Activated naive CD4-positive, alpha-beta T cell (primary cell): ENCODE measurements at places on chromosomes 16 and 17.

GRCh38 chr16:49281480-49281842 is at the start of gene CBLN1:
TSS of gene CBLN1 (minus strand) at chr16:49281838. CDS start at chr16:49281465, 373 bp downstream.
- DNase-seq: no peak

DNA sequence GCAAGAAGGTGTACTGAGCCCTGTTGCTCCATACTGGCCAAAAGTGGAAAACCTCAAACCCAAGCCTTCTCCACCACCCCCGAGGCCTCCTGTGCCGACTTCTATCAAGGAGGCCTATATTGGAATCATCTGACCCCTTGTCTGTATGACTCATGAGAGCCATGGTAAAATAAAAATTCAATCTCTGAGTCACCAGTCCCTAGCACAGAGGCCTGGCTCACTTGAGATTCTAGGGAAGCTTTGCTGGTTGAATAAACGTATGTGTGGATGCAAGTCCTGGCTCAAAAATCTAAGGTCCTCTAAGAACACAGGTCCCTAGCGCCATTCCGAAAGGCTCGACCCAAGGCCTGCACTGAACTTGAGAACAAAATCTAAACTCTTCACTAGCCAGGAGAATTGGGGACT is 15.0 kb downstream of the NSMCE1 start:
- DNase-seq: no peak

GRCh38 chr17:9644910-9645751 is at the start of gene USP43:
TSS of gene USP43 (plus strand) at chr17:9645517. CDS start at chr17:9645633, 116 bp downstream.
- DNase-seq: no peak

DNA sequence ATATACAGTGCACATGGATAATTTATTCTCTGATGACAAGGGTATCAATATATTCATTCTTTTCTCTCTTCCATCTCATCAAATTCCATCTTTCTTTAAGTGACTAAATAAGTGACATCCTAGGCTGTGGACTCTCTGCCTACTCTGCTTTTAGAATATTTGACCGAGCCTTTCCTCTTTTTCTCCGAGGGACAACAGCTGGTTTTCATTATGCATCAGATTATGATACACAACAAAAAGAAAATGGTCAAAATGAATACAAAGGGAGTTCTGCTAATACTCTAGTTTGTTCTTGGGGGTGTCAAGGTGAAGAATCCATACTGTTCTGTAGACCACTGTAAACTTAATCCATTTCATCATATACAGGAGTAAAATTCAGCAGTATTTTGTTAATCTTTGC is 942.6 kb downstream of the KCNJ2 start:
- DNase-seq: no peak

DNA sequence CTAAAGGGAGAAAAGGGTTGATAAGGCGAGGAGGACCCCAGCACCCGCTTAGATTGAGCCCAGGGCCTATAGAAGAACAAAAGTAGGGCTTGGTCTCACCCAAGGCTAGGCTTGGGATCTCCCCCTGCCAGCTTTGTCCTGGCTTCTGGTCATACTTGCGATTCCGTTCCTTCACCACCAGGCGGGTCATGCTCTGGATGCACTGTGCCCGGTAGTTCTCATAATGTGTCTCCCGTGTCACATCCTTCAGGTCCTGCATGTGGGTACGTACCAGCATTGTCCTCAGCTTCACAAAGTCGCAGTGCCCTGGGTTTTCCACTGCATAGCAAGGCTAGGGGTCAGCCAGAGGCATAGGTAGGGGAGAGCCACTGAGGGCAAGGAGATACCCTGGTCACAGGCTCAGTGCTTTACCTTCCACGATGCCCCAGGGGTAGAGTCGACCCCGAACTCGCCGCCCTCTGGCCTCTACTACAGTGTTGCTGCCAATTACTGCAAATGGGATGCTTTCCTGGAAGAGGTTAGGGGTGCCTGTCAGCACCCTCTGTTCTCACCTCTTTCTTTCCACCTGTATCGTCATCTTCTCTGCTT is 6.5 kb upstream of the MTMR4 start:
- DNase-seq: no peak

DNA sequence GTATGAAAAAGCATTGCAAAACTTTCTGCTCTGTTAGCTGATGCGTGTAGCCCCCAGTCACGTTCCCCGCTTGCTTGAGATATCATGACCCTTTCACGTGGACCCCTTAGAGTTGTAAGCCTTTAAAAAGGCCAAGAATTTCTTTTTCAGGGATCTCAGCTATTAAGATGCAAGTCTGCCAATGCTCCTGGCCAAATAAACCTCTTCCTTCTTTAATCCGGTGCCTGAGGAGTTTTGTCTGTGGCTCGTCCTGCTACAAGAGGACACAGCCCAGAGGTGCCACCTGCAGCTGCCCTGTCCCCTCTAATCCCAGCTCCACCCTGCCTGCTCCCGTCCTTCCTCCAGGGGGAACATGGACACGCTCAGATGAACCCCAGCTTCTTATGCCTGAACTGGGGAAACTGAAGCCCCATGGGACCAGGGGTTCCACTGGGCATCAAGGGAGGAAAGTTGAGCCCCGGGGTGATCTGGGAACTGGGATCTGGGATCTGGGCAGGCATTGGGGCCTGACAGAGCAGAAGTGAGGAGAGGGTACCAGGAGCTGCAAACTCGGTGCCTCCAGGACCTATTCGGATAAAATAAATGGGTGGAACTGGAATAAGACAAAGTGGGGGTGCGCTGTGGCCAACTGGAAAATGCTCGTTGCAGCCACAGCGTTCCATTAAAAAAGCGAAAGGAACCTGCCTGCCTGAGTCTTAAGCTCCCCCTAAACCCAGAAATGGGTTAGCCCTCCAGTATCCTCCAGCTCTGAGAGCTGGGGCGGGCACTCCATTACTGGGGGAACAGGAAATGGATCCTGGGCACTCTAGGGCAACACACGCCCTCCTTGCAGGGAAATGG is 19.7 kb downstream of the QPRT start:
- DNase-seq: no peak

- DNase-seq: no peak
Measured at GRCh38 chr16:55912022-55912421, 36.8 kb upstream of the CES5A start.

DNA sequence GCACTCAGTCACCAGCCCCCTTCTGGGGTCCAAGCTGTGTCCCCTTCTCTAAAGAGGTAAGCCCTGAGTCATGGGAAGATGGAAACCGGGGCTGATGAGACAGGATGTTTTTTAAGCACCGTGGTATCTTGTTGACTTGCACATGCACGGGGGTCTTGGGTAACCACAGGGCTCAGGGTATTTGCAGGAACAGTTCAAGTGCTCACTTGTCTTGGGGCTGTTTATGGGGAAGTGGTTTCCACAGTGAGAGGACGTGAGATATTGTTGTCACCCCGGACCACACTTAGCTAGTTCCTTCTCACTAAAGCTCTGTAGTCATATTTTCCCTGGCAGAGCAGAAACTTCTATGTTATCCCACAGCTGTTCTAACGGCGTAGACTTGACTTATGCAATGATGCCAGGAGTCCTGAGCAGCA is 7.7 kb downstream of the CCL3L1 start:
- no peak for DNase-seq

DNA sequence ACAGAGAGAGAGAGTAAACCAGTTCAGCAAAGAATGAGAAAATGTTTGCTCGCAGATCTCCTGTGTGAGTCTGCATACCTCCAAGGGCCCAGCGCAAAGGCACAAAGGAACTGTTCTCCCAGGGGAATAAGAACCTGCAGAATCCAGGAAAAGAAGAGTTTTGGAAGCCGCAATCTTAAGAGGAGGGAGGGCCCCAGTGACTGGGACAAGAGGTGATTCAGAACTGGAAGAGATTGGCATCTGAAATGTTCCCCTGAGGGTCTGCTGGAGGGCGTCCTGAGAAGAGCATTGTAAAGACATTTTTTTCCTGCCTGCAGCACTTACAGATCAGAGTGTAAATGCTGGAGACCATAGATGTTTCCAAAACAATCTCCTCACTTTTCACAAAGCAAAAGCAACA is 6.1 kb downstream of the ATMIN start:
- no peak for DNase-seq

DNA sequence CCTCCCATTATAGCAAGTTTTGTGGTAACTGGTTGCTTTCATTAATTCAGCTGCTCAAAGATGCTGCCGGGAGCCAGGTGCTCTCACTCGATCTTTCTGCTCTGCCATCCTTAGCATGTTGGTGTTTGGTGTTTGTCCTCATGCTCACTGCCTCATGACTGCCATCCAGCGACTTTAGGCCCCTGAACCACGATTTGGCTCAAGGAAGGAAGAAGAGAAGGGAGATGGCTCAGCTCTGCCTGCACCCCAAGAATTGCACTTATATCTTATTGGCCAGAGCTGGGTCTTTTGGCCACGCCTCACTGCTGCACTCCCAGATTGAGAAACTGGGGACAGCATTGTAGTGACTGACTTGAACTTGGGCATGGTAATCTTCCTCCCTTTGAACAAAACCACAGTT is 52.7 kb downstream of the ARSG start:
- DNase-seq: no peak

DNA sequence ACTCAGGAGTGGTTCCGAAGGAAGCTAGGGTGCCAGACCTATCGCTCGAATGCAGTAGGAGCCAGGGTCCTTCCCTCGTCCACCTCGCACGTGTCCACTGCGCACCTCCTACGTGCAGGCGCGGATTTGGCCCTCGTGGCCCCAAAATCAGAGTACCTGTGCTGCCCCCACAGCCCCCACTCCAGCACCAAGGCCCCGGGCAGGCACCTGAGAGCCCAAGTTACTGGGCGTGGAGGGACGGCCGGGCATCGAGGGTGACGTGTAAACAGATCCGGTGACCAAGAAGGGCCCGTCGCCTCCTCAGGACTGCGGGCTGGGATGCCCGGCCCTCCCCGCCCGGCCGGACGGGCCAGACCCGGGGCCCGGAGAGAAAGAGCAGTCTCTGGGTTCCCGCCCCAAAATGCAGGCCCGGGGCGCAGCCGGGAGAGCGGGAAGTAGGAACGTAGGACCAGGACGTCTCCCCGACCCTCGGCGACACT is 492 bp downstream of the SLC25A39 start:
- no peak for DNase-seq

GRCh38 chr16:31870809-31871208 is 2.8 kb upstream of the ZNF267 start:
- no peak for DNase-seq

DNA sequence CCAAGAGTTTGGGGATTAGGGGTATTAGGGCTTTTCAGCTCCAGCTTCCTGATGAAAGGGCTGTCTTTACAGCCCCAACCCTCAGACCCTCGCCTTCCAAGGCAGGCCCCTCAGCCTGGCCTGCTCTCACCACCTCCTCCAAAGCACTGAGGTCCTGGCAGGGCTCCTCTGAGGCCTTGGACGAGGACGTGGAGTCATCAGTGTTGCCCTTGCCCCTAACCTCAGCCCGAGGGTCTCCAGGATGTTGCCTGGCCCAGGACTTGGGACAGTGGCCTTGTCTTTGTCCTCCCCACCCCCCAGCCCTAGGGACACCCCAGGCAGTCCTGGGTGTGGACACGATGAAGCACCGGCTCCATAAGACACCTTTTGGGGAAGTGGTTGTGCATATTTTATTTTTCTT is 28.2 kb downstream of the B9D1 start:
- no peak for DNase-seq

DNA sequence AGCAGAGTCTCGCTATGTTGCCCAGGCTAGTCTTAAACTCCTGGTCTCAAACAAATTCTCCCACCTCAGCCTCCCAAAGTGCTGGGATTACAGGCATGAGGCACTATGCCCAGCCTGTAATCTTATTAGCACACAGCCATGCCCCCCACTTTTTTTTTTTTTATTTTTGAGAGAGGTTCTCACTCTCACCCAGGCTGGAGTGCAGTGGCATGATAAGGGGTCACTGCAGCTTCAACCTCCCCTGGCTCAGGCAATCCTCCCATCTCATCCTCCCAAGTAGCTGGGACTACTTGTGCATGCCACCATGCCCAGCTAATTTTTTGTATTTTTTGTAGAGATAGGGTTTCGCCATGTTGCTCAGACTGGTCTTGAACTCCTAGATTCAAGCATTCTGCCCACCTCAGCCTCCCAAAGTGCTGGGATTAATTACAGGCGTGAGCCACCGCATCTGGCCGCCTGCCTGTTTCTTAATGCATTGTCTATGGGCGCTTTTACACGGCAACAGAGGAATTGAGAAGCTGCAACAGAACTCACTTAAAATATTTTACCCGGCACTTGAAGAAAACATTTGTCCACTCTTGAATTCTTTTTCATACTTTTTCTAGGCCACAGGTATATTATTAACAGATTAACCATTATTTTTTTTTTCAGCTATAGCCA is 8.8 kb upstream of the CEP20 start:
- DNase-seq: no peak

GRCh38 chr17:6701719-6702118 is 11.4 kb downstream of the SLC13A5 start:
- DNase-seq: no peak

- DNase-seq: no peak
Measured at GRCh38 chr16:5461141-5461540, 363.5 kb upstream of the EEF2KMT start.

GRCh38 chr16:85250609-85251223 is 138.4 kb upstream of the CIBAR2 start:
- DNase-seq: no peak

GRCh38 chr17:19021622-19022083 is 17.1 kb upstream of the FAM83G start:
- no peak for DNase-seq

- DNase-seq: no peak
Measured at GRCh38 chr17:10195090-10195805, 3.2 kb downstream of the GAS7 start.

DNA sequence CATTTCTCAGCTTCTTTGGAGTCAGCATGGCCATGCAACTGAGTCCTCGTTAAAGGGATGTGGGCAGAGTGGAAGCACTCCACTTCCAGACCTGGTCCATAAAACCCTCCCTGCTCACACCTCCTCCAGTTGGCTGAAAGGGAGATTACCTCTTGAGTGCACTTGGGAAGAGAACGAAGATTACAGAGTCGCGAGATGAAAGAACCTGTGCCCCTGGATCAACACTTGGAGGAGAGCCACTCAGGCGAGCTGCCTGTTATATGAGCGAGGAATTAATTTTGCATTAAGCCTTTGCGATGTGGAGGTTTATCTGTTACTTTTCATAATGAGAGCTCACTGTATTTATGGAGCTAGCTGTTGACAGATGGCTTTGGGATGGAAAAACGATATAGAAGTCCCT is 147.9 kb downstream of the MAF start:
- DNase-seq: no peak

DNA sequence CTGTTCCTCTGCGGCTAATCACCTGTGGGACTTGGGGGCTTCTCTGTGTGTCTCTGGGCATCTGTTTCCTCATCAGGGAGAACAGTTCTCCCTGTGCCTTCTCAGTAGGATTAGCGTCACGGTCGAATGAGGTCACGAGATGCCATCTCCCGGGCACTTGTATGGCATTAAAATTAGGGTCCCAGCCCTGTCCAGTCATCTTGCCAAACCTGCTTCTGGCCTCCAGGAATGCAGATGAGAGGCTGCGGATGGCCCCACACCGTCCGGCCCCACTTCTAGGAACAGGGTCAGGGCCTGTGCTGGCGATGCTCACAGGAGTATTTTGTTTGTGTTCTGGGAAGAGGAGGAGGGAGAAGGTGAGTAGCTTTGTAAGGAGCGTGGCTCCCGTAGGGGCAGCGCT is 58.5 kb downstream of the OR1D5 start:
- no peak for DNase-seq
